ENCODE measurements at places on chromosomes 3 and 15. TPM values are rescaled to one million over a fixed set of nuclear protein-coding genes. Genes with fewer than 3 reads are reported as not detected.

The PLCH1 gene
- total RNA-seq: 0.14 TPM

The TM4SF4 gene
- not detected for total RNA-seq

The GOLGA8N gene
- 0.78 TPM for total RNA-seq

The HTD2 gene
- 7.5 TPM for total RNA-seq

The TERB2 gene
- not detected for total RNA-seq

The CFAP100 gene
- total RNA-seq: not detected

The PRR20G gene
- not detected for total RNA-seq

The CRYGS gene
- total RNA-seq: 1.1 TPM

The SLC28A1 gene
- total RNA-seq: not detected

The CHRNA7 gene
- 0.48 TPM for total RNA-seq

The SKOR1 gene
- not detected for total RNA-seq

The GCSAM gene
- 1.3 TPM for total RNA-seq

The CYP11A1 gene
- total RNA-seq: not detected

The TLR9 gene
- total RNA-seq: not detected

The STRIT1 gene
- not detected for total RNA-seq

The RBMS3 gene
- 11.1 TPM for total RNA-seq
